ENCODE measurements at places on chromosomes 16 and 17.

DNA sequence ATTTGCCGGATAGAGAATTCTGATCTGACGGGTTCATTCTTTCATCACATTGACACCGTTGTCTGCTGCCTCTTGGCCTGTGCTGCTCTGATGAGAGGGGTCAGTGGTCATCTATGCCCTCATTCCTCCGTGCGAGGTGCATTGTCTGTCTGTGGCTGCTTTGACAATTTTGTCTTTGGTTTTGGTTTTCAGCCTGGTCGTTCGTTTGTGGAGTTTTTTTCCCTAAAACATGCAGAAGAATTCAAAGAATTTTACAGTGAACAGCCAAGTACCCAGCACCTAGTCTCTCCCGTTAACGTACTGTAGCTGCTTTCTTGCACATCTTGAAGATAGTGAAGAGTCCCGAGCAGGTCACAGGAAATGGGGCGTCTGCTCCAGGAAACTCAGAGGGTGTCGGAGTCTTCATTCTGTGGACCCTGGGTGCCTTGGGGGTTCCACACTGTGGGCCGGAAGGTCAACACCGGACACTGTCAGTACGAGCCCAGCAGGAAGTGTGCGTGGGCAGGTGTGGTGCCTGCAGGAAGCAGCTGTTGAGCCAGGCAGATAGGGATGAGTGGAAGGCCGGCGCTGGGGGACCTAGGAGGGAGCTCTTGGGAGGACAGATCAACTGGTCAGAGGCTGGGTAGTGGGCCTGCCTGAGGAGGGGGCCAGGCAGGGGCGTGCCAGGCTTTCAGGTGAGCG, 28.2 kb downstream of the CRAMP1 start:
- no peak for DNase-seq

- DNase-seq: no peak
Measured at GRCh38 chr16:67449336-67449735, 18.4 kb downstream of the HSD11B2 start.

- DNase-seq: no peak
Measured at GRCh38 chr16:55856950-55857349, 18.2 kb downstream of the CES5A start.

DNA sequence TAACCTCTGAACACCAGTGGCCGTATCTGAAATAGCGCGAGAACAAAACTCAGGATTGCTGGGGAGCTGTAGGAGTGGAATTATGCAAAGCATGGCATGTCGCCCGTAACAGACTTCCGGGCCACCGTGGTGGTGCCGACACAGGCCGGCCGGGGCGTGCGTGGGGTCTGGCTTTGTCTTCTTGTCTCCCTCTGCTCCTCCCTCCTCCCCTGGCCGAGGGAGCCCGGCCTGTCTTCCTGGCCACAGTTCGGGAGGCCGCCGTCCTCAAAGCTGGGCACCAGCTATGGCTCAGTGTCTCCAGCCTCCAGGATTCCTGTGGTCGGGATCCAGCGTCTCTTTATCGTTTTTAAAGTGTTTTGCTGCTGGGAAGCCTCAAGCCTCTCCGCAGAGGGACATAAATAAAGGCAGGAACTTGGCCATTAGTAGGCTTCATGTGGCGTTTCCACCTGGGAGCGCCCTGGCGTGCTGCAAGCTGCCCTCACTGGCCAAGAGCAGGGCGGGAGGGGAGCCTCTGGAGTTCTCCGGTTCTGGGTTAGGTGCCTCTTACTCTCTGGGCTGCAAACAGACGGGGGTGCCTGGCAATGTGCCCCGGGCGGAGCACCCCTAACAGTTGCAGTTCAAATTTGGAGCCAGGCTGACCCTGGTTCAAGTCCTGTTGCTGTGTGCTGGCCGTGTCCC, 22.0 kb upstream of the NPTX1 start:
- no peak for DNase-seq

GRCh38 chr17:1762901-1763898, 1.3 kb downstream of the SERPINF1 start:
- no peak for DNase-seq

GRCh38 chr17:55144518-55144917, 120.2 kb upstream of the HLF start:
- DNase-seq: no peak

DNA sequence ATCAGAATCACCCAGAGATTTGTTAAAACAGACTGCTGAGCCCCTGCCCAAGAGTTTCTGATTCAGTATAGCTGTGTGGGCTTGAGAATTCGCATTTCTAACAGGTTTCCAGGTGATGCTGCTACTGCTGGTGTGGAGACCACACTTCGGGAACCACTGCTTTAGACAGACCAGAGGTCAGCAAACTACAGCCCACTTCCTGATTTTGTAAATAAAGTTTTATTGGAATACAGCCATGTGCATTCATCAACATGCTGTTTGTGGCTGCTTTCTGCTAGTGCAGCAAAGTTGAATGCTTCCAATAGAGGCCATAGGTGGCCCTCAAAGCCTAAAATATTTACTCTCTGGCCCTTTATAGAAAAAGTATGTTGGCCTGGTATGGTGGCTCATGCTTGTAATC, 32.6 kb upstream of the CLEC19A start:
- DNase-seq: no peak

GRCh38 chr17:27588354-27588753, 42.6 kb upstream of the LGALS9 start:
- no peak for DNase-seq

GRCh38 chr16:8872967-8873865, 4.4 kb upstream of the CARHSP1 start:
- no peak for DNase-seq

GRCh38 chr16:67897231-67897630, 4.2 kb downstream of the PSKH1 start:
- DNase-seq: no peak

DNA sequence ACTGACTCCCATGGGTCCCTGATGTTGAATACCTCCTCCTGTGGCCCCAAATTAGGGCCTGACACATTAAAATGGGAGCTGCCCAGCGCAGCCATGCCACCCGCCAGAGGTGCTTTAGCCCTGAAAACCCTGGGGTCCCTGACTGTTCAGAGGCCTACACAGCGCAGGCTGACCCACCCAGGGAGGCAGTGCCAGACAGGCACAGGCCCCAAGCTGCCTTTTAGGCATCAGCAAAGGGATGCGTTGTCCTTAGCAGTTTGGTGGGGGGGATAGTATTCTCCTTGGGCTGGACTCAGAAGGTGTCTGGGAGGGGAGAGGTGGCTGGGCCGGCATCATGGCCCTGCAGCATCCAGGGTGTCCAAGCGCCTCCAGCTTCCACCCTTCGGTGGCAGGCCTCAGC, 1.4 kb downstream of the RAPGEFL1 start:
- DNase-seq: no peak

GRCh38 chr16:3536851-3537250, 36.0 kb downstream of the CLUAP1 start:
- DNase-seq: no peak

DNA sequence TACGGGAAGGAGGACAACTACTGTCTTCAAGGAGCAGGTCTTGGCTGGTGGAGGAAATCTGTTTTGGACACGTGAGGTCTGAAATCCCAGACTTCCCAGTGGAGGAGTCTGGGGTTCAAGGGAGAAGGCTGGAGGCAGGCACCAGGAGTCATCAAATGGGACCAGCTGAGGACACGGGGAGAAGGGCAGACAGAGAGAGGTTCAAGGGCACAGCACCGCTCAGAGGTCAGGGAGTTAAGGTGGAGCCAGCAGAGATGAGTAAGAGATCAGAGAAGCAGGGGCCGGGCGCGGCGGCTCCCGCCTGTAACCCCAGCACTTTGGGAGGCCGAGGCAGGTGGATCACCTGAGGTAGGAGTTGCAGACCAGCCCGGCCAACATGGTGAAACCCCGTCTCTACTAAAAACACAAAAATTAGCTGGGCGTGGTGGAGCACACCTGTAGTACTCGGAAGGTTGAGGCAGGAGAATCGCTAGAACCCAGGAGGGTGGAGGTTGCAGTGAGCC, 10.4 kb upstream of the SMIM5 start:
- no peak for DNase-seq

- peak; percentile 56 for DNase-seq
Measured at GRCh38 chr17:75720656-75721462, at the start of gene ITGB4. Gene ITGB4, plus strand, starts transcription at chr17:75721459. Its CDS starts 3,245 bp downstream, at chr17:75724704.

DNA sequence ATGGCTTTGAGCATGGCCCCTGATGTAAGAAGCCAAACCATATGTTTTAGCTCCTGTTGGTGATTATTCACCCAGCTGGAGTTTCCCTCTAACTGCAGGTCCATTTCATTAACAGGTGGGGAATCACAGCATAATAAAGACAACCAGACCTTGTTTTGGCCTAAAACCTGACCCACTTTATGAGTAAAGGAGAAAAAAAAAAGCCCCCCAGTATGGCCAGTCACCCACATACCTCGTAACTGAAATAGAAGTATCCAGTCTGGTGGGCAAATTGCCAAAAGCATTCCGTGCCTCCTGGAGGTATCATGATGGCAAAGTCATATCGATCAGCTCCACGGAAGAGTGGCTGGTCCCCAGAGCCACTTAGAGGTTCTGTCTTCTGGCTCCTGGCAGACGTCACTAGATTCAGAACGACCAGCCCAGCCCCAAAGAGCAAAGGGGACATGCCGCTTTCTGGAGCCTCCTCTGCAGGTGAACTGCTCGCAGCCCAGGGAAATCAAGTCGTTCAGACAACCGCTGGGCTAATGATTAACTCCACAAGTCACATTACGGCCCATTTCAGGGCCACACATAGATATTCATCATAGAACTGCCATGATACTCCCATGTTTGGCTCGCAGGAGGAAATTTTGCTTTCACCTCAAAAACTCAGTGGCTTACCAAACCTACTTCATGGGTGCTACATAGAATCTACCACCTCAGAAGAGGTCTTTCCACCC, at the start of gene TMED6:
TSS of gene TMED6 (minus strand) at position 478 of the 719 bp plus-strand sequence. CDS start at position 445, 33 bp downstream.
- DNase-seq: no peak

GRCh38 chr16:71337631-71338030, 20.9 kb upstream of the CALB2 start:
- DNase-seq: no peak

DNA sequence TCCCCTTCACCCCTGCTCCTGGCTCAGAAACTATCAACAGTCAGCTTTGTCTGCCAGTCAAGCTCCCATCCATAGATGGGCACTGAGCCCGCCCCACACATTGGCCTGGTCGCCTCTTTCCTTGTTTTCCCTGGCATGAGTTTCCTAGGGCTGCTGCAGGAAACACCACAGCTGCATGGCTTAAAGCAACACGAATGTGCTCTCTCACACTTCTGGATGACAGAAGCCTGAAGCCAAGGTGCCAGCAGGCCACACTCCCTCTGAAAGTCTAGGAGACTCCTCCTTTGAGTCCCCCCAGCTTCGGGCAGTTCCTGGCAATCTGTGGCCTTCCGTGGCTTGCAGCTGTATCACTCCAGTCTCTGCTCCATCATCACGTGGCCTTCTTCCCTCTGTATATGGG, 69.9 kb downstream of the TBC1D16 start:
- DNase-seq: no peak

GRCh38 chr17:627051-627450, 87.6 kb downstream of the VPS53 start:
- no peak for DNase-seq

- DNase-seq: no peak
Measured at GRCh38 chr16:22660441-22661160, 149.9 kb downstream of the NPIPB5 start.

- DNase-seq: no peak
Measured at GRCh38 chr16:23486480-23486879, 23.8 kb downstream of the GGA2 start.

DNA sequence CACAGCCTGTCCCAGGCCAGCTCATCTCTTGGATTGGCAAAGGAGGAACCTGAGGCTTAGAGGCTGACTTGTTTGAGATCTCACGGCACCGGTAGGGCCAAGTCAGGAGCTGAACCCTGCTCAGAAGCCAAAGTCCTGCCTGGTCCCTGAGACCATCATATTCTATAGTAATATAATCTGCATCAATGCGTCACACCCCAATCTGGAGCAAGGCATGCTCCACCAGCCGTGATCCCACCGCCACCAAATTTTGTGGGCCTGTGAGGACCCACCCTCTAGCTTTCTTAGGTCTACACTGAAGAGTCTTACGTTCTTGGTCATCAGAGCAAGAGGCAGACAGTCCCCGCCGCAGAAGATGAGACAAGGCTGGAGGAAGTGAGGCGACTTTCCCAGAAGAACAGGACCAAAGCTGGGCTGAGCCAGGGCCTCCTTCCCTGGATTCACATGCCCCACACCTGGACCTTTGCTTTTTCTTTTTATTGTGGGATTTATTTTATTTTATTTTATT, 2.7 kb downstream of the SULT1A1 start:
- no peak for DNase-seq

DNA sequence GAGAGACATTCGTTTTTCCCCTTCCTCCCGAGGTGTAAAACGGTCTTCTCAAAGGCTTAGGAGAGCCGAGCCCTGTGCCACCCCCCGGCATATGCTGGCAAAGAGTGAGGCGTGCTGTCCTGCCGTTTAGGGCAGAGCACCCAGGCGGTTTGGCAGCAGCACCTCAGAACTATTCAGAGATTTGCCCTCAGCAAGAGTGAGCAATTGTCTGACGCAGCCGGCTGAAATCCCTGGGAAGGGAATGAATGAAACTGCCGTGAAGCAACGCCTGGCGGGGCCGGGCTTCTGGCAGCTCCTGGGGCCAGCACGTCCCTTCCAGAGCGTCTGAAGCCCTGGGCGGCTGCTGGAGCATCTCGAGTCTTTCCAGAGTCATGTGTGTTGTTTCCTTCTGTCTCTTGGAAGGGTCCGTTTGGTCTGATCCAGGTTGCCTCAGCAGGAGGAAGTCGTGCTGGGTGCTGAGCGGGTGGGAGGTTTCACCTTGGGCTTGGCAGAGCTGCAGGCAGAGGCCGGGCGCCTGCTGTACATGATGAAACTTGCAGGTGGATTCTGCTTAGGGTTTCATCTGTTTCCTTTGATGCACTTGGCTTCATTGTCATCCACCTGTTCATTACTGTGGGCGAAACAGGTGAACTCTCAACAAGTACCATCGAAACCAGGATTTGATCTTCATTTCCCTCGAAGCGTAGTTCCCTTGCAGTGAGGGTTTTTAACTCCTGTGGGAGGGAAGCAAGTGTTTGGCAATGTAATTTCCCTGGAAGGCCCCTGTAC, 35.4 kb downstream of the TBCD start:
- DNase-seq: no peak

DNA sequence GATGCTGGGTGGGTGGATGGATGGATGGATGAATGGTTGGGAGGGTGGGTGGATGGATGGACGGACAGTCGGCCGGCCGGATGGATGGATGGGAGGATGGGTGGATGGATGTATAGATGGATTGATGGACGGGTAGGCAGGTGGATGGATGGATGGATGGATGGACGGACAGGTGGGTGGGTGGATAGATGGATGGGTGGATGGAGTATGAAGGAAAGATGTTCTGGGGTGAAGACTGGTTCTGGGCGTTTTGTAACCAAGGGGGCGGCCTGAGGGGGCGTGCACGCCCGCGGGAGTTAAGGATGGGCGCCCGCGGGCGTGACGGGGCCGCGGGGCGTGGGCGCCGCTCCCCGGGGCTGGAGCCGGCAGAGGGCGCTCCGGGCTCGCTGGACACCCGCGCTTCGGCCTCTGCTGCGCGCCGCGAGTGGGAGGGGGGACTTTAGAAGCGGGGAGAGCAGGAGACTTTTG, at the start of gene NECAB2:
TSS of gene NECAB2 (plus strand) at position 407 of the 468 bp plus-strand sequence. CDS start 405 bp downstream, outside the sequence.
- no peak for DNase-seq

DNA sequence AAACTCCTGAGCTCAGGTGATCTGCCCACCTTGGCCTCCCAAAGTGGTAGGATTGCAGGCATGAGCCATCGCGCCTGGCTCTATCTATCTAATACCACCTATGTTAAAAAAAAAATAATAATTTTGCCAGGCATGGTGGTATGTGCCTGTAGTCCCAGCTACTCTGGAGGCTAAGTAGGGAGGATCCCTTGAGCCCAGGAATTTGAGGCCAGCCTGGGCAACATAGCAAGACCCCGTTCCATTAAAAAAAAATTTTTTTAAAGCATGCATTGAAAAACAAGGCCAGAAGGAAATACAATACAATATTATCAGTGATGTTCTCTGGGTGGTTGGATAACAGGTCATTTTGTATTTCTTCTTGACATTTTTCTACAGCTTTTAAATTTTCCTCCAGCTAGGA, 45.2 kb upstream of the HELZ start:
- no peak for DNase-seq

- no peak for DNase-seq
Measured at GRCh38 chr16:27351989-27352388, 38.2 kb downstream of the IL4R start.
